ENCODE measurements at places on chromosomes 4 and X. TPM values are rescaled to one million over a fixed set of nuclear protein-coding genes. Genes with fewer than 3 reads are reported as not detected.

The SSX4 gene
- not detected for total RNA-seq

The CXCL9 gene
- not detected for total RNA-seq

The ZNF185 gene
- total RNA-seq, result 4.3 TPM

The TRO gene
- total RNA-seq, result 6.8 TPM

The AMER1 gene
- 1.2 TPM for total RNA-seq

The MAGEA8 gene
- total RNA-seq, result not detected

The S100G gene
- not detected for total RNA-seq

The ADAM29 gene
- not detected for total RNA-seq

The RAB40AL gene
- total RNA-seq, result 0.22 TPM

The TLR2 gene
- 0.44 TPM for total RNA-seq

The ZGRF1 gene
- total RNA-seq, result 26.7 TPM

The PIR gene
- total RNA-seq, result 15.5 TPM

The SASH3 gene
- total RNA-seq, result not detected

The VCX3B gene
- not detected for total RNA-seq

The TET2 gene
- 7.5 TPM for total RNA-seq

The MAGEC3 gene
- not detected for total RNA-seq

The ADGRG4 gene
- total RNA-seq, result not detected

The L1CAM gene
- 2.7 TPM for total RNA-seq

The FREM3 gene
- total RNA-seq, result not detected

The KLB gene
- not detected for total RNA-seq

The FHIP1A gene
- 1.4 TPM for total RNA-seq

The KIAA1210 gene
- total RNA-seq, result under 0.01 TPM

The ELOVL6 gene
- total RNA-seq, result 22.2 TPM

The ATRX gene
- 79.4 TPM for total RNA-seq

The DSPP gene
- not detected for total RNA-seq

The ITM2A gene
- total RNA-seq, result 0.55 TPM

The SLC30A9 gene
- total RNA-seq, result 104 TPM

The SUV39H1 gene
- 14.1 TPM for total RNA-seq

The LGI2 gene
- total RNA-seq, result 0.12 TPM

The TBX22 gene
- total RNA-seq, result not detected

The NBDY gene
- 2.7 TPM for total RNA-seq

The NKX1-1 gene
- total RNA-seq, result not detected

The XKRX gene
- under 0.01 TPM for total RNA-seq

The CORIN gene
- 1.00 TPM for total RNA-seq
